ENCODE measurements at places on chromosomes 6 and 20.

DNA sequence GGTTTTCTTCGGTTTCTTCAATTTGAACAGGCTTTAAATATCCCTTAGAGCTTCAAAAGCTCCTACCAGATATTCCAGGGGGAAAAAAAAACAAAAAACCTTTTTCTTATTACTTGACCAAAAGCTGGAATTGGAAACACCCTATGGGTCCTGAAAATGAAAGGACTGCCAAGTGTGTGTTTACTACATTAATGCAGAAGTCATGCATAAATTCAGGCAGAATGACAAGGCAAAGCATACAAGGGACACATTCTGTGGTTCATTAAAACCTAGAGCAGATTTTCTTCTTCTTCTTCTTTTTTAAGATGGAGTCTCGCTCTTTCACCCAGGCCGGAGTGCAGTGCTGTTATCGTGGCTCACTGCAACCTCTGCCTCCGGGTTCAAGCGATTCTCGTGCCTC is 119.1 kb downstream of the GMDS start:
- no peak for DNase-seq

GRCh38 chr6:85401186-85402021 is 48.5 kb upstream of the NT5E start:
- no peak for DNase-seq

DNA sequence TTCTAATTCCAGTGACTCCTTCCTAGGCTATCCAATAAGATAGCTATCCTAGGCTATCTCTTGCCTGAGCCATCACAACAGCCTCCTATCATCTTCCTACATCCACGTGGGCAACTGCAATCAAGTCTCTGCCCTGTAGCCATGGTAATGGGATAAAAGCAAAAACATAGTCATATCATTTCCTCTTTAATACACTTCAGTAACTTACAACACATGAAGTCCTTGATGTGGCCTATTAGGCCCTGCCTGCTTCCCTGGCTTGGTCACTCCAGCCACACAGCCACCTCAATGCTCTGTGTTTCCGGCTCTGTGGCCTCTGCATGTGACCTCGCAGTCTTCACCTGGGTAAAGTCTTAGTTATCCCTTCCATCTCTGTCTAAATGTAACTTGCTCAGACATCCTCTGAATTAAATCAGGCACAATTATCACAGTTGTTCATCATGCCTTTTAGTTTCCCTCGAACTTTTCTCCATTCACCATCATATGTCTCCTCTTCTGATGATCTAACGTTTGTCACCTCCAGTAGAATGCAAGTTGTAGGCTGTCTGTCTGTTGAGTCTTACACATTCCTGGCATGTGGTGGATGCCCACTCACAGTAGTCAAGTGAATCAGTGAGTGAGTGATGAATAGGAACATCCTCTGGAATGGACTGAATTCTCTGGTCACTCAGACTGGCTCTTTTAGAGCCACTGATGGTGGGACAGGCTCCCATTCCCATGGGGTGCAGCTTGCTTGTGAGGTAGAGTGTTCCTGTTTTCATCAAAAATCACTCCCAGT is 229.4 kb downstream of the TBC1D7 start:
- DNase-seq, result no peak

DNA sequence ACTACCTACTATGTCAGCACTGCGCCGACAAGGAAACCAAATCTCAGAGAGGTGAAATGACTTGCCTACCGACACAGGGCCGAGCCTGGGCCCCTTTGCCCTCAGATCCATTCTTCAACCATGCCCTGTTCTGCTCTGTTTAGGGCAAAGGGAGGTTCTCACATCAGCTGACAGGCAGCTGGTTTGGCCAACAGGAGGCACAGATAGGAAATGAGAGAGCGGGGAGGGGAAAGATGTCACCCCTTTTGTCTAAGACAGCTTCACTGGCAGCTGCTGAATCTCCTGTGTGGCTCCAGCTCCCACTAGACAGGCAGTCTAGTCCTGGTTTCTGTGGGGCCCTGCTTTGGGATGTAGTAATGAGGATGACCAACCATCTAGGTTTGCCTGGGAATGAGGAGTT is 158.7 kb downstream of the TMEM200A start:
- no peak for DNase-seq

GRCh38 chr20:32752458-32753250 is 9.4 kb upstream of the COMMD7 start:
- DNase-seq, result no peak
